Pons (tissue), 1 donor: ENCODE measurements at places on chromosomes 5 and 9.
A peak's percentile ranks its signal among the peaks of the same experiment; 100 is the strongest.

- DNase-seq, result no peak
These were observed 1077.0 kb upstream of the C9orf72 start for GRCh38 chr9:28650327-28650726.

GRCh38 chr5:15026011-15026893 lies 154.7 kb upstream of the ANKH start:
- DNase-seq, result no peak

DNA sequence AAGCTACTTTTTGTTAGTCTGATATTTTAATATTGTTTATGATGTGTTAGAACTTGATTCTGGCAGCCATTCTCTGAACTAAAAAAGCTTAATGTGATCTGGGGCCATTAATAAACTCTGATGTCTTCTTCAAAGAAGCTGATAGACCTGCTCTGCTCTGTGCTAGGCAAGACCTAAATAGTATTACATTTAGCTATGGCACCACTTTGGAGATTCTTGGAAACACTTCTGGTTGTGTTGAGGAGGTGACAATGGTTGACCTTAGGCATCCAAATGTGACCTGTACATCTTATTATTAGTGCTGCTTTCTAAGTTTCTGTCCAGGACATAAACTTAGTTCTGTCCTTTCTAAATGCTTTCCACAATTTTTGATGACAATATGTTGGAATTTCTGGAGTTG lies 21.7 kb upstream of the SCGB3A2 start:
- no peak for DNase-seq

DNA sequence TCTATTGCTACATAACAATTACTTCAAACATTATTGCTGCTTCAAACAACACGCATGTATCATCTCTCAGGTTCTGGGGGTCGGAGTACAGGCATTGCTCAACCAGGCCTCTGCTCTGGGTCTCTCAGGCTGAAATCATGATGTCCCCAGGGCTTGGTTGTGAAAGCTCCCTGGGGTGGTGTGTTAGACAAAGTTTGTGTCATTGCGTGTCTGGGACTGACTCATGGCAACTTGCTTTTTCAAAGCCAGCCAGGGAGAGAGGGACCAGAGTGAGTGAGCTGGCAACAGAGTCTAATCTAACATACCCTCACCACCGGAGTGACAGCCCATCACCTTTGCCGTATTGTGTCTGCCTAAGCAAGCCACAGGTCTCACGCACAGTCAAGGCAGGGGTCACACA lies 259.2 kb upstream of the NFIL3 start:
- DNase-seq, result no peak

DNA sequence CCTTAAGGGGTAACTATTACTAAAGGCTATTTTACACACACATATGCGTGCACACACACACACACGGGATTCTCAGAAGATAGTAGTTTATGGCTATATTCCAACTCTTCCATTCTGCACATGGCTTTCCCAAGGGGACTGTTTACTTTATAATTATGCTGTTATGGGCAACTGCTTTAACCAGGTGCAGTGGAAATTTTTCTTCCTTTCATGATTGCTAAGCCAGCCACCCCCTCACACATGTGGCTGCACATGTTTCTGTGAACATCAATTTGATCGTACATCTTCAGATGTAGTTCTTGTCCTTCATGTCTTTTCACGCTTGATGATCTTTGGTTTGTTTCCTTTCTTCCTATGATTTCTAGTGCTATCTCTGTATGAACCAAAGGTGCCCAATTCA lies 37.0 kb downstream of the MRPS30 start:
- DNase-seq, result no peak

DNA sequence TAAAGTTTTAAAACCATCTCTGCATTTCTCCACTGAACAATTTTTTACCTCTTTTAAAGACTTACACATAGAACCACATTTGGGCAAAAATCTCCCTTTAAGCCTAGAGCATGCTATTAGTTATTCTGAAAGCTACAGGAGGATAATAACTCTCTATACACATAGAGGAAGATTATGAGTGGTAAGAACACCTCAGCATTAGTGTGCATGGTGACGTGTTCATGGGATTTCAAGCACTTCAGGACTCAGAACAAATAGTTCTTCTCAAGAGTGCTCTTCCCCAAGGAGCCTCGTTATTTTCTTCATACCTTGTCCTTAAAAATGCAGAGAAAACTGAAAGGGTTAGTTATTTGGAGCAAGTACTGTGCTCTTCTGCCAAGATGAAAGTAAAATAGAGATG lies 256.9 kb upstream of the TUSC1 start:
- DNase-seq, result no peak

DNA sequence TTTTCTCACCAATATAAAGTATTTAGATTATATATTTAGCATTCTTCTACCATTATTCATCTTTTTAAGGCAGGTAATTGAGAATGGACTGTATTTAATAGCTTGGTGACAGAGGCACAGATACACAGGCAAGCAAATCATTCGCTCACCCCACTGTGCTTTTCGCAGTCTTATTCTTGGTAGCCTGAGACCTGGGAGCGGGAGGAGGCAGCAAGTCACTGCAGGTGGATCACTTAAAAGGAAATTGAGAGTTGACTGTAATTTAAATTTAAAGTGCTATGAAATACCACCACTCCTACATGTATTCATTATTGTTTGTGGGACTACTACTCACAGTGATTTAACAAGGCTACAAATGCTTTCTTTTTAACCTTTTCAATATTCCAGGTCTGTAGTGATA lies 9.7 kb downstream of the RICTOR start:
- no peak for DNase-seq

- DNase-seq, result no peak
These were observed 155.3 kb upstream of the PPP1R26 start for GRCh38 chr9:135324329-135324728.

GRCh38 chr9:27460226-27461023 lies 63.7 kb upstream of the IFNK start:
- peak; percentile 70 for DNase-seq

DNA sequence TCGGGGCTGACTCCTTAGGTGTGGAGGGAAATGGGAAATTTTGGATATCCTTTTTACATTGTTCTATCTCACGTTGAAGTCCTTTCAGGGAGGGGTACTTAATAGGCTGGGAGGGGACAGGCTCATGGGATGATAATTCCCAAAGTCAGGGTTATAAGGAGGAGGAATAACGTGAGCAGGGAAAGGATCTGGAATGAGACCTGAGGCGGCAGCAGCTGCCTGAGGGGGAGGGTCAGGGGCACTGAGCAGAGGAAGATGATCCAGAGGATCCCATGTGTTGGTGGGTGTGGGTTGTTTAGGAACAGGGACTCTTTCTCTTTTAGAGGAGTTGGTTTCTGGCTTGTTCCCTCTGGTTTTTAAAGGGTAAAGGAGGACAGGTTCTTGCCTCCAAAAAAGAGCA lies 18.7 kb downstream of the IFT74 start:
- no peak for DNase-seq

DNA sequence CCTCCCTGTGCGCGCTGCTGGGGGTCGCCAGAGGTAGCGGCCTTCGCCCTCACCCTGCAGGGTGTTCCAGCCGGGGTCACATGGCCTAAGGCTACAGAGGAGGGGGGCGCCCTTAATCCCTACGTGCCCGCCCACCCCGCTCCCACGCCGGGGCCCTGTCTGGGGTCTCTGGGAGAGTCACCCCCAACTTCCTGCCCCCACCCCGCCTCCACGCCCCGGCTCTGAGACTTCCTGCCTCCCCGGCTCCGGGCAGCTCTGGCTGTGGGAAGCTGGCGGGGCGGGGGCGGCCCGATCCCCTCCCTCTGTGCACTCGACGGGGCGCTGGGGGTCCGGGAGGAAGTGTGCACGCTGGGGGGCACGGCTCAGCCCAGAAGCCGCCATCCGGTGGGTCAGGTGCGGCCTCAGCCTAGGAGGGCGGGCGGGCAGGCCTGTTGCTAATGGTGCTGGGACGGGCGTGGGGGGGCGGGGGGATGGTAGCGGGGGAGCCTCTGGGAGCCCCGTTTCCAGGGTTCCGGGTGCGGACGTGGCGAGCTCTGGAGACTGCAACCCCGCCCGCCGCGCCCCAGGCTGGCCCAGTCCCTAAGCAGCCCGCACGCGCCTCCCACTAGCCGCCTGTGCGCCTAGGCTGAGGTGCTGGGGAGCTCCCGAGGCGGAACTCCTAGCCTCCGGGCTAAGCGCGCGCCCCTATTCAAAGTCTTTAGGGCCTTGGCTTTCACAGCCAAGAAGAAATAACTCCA lies 61.6 kb downstream of the CXXC5 start:
- no peak for DNase-seq

- DNase-seq, result no peak
These were observed 277.8 kb downstream of the PRELID2 start for GRCh38 chr5:145557345-145557744.

- DNase-seq, result no peak
These were observed 117.5 kb upstream of the BOD1 start for GRCh38 chr5:173733831-173734501.

DNA sequence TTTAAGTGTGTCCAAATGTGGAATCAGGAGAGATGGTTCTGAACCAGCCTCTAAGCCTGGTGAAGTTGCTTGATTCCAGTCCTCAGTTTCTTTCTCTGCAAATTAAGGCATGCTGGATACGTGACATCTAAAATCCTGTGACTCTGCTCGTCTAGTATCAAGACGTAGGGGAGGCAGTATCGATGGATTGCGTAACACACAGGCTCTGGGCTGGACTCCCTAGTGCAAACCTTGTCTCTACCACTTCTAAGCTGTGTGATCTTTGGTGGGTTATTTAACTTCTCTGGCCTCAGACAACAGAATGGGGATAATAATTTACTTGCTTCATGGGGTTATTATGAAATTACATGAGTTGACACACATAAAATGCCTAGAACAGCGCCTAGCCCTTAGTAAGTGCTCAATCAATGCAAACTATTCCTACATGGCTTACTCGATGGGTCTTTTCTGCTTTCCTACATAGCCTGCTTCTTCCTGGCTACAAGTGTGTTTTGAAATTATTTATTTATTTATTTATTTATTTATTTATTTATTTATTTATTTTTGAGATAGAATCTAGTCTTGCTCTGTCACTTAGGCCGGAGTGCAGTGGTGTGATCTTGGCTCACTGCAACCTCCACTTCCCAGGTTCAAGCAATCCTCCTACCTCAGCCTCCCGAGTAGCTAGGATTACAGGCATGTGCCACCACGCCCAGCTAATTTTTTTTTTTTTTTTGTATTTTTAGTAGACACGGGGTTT lies 102.1 kb downstream of the EGFLAM start:
- no peak for DNase-seq

- no peak for DNase-seq
These were observed 103.5 kb downstream of the PLCXD3 start for GRCh38 chr5:41406936-41407335.

- DNase-seq, result no peak
These were observed 12.5 kb downstream of the ECM2 start for GRCh38 chr9:92522983-92523970.

GRCh38 chr5:81006947-81007636 lies 46.9 kb downstream of the RASGRF2 start:
- DNase-seq, result no peak

- DNase-seq, result no peak
These were observed 473.6 kb downstream of the AGTPBP1 start for GRCh38 chr9:85268131-85268530.

GRCh38 chr5:41575110-41575779 lies 64.8 kb upstream of the PLCXD3 start:
- DNase-seq, result no peak

- DNase-seq, result no peak
These were observed 85.7 kb upstream of the FAM169A start for GRCh38 chr5:74951865-74952264.

DNA sequence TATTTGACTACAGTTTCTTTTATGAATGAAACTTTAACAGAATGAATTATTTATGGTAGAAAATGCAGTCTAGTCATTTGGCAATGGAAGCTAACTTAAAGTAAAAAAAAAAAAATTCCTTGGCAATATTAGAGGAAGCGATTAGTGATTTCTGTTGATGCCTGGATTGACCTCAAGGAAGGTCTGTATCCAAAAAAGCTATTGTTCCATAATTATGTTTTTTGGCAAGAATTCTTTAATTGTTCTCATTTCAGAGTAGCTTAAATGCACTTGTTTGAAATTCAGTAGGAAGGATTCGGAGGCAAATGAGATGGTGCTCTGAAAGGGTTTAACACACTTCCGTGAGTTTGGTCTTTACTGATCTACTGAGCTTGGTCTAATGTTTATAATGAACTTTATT lies 61.8 kb downstream of the ITGA1 start:
- DNase-seq, result no peak

- DNase-seq, result no peak
These were observed 1.9 kb downstream of the PCSK5 start for GRCh38 chr9:75892216-75892911.

DNA sequence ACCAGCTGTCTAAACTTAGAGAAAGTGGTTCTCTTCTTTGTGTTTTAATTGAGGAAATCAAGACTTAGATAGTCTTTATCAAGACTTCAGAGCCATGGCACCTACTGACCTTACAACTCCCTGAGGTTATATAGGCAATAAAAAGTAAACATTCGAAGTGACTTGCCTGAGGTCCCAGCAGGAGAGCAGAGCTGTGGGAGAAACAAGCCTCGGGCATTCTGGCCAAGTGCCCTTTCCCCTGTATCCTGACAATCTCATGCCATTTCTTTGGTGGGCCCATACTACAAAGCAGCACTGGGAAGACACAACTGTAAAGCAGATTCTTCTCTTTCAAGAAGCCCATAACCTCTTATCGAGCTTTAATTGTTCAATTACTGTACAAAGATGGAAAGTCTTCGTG lies 23.1 kb downstream of the FREM1 start:
- DNase-seq, result no peak

DNA sequence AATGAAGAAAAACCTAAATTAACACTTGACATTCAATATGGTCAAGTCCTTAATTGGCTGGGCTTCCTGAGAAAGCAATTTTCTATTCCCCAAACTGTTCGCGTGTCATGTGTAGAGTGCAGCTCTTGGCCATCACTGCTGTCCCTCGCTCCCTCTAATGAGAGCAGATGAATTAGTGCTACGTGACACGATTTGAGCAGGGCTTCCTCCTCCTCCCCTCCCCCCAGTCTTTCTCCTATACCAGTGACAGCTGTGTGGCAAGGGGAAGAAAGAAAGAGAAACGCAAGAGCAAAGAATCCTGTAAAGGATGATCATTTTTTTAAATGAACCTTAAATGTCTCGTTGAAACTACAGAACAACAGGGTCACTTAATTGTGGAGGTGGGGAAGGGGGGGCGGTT lies 159.6 kb downstream of the BNC2 start:
- no peak for DNase-seq

DNA sequence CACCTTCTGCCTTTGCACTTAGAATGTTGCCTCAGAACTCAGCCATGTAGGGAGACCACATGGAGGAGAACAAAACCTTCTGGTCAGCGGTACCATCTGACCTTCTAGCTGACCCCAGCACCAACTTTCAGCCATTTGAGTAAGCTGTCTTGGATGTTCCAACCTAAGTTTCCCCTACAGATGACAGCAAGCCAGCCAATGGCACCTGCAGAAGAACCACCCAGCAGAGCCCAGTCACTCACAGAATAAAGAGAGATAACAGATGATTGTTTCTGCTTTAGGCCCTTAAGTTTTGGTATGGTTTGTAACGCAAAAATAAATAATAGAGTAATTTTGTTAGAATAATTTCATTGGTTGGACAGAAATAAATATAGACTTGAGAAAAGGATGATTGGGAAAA lies 10.4 kb downstream of the DNAH5 start:
- no peak for DNase-seq

GRCh38 chr5:112006721-112007120 lies 249.7 kb upstream of the NREP start:
- no peak for DNase-seq
